G401 (cell line): ENCODE measurements at places on chromosomes 7 and 10.

GRCh38 chr7:127550247-127550646 is 35.1 kb downstream of the GCC1 start:
- no peak for DNase-seq

DNA sequence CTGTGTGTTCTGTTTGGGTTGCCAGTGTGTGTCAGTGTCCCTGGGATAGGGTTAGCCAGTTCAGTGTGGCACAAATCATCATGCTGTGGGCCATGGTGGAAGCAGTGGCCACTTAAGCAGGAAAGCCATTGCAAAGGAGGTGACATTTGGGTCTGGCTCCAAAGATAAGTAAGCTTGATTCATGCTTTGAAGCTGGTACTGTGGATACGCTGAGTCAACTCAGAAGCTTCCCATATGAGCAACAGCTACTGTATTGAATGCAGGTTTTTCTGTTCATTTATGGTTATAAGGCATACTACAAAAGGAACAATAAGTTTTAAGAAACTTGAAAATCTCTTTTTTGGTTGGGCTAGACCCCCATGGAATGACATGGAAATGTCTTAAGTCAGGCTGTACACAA is 143.1 kb downstream of the BMPER start:
- DNase-seq = no peak

DNA sequence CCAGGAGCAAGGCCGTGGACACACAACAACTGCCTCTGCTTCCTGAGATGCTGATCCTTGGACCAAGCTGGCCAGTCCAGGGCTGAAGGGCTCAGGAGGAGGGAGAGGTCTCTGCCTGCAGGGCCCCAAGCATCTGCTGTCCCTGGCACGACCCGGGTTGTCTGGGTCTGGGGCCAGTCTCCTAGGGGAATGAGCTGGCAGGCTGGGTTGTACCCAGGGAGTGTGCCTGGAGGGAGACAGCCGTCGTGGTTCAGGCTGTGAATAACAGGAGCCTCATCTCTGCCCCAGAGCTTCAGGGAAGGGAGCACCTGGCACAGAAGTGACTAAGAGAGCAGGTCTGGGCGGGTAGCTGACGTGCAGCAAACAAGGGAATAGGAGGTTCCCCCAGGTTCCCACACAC is 17.9 kb upstream of the SERPINE1 start:
- no peak for DNase-seq

GRCh38 chr10:36538953-36539586 is 586.3 kb upstream of the ANKRD30A start:
- DNase-seq = no peak

DNA sequence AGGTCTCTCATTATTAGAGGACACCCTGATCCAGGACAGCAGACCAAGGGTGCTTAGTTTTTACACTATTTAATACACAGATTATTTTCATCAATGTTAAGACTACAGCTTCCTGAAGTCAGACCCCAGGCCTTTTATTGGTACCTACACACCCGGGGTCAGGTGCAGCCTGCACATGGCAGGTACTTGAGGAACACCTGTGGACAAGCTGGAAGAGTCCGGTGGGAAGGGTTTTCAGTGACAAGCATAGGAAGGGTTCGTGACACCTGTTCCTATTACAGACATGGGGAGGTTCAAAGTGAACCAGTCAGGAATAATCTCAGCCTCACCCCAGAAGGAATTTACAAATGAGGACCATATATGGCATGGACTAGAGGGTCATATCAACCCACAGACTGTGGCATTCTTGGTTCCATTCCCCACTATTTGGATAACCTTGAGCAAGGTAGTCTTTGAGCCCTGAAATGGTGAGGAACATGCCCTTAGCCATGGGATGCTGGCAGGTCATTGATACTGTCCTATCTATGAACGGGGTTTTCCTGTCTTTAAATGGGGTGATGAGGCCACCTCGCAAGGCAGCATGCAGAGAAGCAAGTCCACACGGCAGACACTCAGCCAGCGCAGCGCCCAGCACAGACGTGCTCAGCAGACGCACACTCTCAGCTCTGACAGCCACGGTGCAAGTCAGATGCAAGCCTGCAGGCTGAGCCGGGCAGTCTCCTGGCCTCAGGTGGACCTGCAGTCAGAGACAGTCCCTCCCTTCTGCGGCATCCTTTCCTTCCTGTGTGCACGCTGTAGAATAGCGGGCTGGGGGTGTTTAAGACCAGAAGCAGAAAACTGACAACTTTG is 624.9 kb downstream of the PTPRN2 start:
- DNase-seq = no peak

DNA sequence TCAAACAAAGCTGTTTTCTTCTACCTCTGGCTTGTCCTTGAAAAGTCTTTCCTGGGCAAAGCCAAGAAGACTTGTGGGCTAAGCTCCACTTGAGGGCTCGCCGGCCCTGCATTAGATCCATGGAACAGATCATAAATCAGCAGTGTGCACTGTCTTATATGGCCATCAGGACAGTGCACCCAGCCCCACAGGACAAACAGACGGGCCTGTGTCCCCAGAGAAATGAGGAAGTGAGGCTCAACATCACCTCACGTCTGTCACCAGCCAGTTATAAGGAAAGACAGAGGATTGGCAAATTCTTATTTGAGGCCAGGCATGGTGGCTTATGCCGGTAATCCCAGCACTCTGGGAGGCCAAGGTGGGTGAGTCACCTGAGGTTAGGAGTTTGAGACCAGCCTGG is 12.3 kb upstream of the IFT22 start:
- no peak for DNase-seq

DNA sequence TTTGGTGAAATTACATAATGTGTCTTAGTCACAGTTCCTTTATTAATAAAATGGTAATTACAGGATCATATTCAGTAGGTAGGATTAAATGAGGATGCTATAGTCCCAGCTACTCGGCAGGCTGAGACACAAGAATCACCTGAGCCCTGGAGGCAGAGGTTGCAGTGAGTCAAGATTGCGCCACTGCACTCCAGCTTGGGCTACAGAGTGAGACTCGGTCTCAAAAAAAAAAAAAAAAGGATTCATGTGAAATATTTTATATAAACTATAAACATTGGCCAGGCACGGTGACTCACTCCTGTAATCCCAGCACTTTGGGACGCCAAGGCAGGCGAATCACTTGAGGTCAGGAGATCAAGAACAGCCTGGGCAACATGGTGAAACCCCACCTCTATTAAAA is 197.9 kb downstream of the IMMP2L start:
- DNase-seq = no peak

DNA sequence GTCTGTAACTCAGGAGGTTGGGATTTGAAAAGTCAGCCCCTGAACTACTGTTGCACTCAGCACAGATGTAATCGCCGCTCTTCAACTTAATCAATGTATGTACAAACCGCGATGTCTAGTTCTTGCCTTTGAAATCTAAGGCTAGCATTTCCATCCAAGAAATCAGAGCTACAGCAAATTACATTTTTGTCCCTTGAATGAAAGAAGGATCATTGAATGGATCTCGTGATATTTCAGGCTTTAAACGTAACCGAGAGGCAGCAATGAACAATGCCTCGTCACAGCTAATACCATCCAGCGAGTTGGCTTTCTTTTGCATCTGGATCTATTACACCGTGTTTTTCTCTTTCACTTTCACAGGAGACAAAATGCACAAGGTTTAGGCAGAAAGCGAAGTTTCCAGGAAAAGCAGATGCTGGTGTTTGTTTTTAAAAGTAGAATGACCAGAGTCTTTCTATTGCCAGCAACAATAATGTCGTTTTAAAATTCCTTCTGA is 5.5 kb downstream of the SKIDA1 start:
- DNase-seq = peak; percentile 47

DNA sequence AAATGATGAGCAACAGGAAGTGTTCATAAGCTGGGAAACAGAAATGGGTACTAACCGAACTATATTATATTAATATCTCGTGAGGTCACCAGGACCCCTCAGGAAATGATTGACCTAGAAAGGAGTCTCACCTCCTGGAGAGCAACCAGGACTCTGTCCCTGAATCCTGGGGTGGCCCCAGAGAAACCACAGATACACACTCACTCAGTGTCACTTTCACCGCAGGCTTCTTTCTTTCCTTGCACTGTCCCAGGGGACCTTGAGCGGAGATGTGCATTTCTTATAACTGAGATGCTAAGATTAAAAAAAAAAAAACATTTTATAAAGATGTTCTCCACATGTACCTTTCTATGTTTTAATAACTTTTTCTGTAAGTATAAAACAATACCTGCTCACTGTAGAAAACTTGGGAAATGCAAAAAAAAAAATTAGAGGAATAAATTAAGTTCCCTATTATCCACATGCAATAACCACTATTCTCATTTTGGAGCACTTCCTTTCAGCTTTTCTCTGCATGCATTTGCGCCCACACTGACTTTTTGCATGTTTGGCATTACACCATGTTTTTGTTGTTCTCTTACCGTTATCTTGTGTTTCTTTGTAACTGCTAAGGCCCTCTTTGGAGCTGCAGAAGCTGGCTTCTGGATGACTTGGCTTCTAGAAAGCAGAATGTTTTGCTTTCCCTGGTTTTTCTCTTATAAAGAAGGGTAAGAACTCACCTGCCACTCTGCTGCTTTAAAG is 15.0 kb downstream of the NOD1 start:
- DNase-seq = no peak

GRCh38 chr10:14262836-14263425 is 67.8 kb downstream of the FRMD4A start:
- DNase-seq = peak; percentile 59

- no peak for DNase-seq
Measured at GRCh38 chr10:19785366-19785765, 30.9 kb upstream of the PLXDC2 start.

DNA sequence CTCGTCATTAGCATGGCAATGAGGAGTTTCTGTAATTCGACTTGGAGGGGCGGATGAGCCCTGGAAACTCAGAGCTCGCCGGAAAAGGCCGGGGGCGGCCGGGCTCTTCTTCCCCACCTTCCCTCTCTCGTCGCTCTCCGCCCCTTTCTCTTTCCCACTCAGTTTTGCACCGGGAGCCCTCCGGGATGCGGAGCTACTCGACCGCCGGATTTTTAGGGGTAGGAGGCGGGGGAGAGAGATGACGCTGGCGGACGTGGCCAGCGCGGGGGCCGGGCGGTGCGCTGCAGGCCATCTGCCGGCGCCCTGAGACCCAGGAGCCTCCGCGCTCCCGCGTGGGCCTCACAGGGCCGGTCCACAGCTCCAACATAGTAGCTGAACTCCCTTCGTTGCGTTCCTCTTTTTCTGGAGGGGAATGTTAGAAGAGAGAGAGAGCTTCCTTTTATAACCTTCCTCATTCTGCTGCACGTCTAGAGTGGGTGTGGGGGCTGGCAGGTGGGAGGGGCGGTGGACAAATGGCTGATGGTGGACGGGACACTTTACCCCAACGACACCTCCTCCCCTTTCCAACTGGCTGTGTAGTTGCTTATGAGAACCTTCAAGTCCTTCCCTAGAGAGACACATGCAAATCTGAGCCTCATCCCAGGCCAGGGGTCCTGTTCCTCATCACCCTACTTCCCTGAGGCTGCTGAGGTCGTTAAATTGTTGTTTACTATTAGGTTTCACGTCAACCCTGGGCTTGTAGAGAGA is 1.1 kb upstream of the HOXA1 start:
- DNase-seq = no peak

- DNase-seq = no peak
Measured at GRCh38 chr7:144822223-144822622, 13.6 kb downstream of the TPK1 start.

- DNase-seq = peak; percentile 42
Measured at GRCh38 chr7:154627646-154628290, 375.2 kb downstream of the PAXIP1 start.

- DNase-seq = no peak
Measured at GRCh38 chr7:111872450-111873325, 310.4 kb upstream of the IMMP2L start.

GRCh38 chr10:98517672-98518071 is 70.9 kb upstream of the HPS1 start:
- DNase-seq = no peak

- DNase-seq = no peak
Measured at GRCh38 chr10:59285073-59285472, 77.3 kb downstream of the FAM13C start.

GRCh38 chr7:20030417-20030816 is 186.8 kb downstream of the MACC1 start:
- DNase-seq = no peak

DNA sequence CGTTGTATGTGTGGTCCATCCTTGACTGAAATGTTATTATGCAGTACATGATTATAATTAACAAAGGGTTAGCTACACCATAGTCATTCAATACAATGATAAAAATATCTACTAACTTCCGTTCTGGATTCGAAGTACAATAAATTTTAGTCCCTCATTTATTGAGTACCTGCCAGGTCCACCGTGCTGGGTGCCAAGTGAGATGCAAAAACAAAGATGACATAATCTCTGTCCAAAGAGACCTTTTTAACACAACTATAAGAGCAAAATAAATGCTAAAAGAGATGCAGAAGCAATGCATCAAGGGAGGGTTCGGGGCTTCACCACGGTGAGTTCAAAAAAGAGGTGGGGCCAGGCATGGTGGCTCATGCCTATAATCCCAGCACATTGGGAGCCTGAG is 33.1 kb downstream of the LAMB1 start:
- DNase-seq = peak; percentile 25

GRCh38 chr10:122514045-122514840 is 46.3 kb upstream of the DMBT1 start:
- DNase-seq = no peak

- no peak for DNase-seq
Measured at GRCh38 chr10:5293691-5294550, 70.8 kb upstream of the UCN3 start.
